Suprapubic skin (tissue), 4 donors: ENCODE measurements at places on chromosomes 7 and 10.

- DNase-seq: no peak
Measured at GRCh38 chr7:34991938-34992840, 45.1 kb downstream of the DPY19L1 start.

DNA sequence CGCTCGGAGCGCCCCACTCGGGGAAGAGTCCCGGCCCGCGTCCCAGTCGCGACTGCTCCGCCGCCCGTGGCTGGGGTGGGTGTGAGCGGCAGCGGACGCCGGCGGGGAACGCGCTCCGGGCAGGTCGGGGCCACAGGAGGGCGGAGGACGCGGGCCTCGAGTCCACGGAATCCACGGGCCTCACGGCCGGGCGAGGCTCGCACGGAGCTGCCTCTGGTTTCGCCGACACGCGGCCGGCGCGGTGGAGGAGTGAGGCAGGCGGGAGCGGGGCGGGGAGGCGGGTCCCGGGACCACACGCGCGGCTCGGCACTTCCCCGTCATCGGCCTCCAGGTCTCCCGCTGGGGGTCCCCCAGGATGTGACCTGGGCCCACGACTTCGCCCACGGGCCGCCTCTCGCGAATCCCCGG is 533 bp upstream of the NKX6-2 start:
- DNase-seq: no peak

DNA sequence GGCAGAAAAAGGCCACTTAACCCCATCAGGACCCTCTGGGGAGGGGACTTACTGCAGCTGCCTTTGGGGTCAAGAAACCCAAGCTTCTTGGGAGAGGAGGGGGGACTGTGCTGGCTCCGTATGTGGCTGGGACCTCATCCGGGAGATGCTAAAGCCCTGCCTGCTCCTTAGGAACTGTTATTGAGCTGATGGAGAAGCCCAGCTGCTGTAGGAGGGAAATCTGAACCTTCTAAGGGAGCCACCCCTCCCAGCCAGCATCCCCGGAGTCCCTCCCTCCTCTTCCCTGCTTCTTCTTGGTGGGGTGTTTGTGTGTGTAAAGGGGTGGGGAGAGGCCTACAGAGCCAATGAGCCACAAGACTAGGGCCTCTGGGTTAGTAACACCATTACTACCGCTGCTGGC is 8.2 kb downstream of the KCNIP2 start:
- no peak for DNase-seq

- DNase-seq: no peak
Measured at GRCh38 chr10:29642990-29643389, 8.2 kb upstream of the SVIL start.

GRCh38 chr7:95511716-95512260 is 26.0 kb downstream of the ASB4 start:
- peak; percentile 81 for DNase-seq

DNA sequence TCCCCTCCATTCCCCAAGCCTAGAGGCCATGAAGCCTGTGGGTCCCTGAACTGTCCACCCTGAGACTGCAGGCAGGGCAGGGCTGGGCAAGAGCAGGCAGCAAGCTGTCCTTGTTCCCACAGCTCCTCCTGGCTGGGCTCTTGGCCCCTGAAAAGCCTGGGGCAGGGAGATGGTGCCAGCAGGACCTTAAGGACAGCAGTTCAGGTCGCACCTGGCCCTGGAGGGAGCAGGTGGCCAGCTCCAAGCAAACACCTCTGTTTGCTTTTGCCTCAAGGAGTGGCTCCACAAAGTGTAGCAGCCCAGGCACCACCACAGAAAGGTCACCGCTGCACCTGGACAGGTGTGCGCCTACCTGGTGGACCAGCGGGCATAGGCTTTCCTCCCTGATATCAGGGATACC is 5.2 kb downstream of the RET start:
- no peak for DNase-seq

DNA sequence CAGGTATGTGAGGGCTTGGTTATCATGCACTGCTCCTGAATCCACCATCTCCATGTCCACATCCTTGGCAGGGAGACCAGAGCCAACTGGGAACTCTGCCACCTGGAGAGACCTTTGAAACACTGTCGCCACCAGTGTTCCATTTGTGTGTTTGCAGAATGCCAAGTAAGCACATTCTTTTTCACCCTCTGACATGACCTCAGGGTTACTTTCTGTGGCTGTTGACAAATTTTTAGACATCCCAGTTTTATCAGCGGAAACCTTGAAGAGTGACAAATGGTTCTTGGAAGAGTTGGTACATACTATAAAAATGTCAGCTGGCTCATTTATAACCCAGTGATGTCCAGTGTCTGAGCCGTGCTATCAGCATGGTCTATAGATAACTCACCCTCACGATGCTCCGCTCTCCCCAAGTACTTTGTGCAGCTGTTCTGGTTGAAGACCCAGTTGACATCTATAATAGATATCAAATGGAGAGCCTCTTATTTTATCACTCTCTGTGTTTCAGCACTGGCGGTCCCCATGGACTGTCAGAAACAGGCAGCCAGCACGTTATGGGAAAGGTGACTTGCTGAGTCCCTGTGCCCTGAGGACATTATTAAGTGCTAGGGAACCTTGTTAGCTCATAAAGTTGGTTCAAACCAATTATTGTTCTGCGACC is 563.1 kb upstream of the GALNT17 start:
- DNase-seq: no peak

DNA sequence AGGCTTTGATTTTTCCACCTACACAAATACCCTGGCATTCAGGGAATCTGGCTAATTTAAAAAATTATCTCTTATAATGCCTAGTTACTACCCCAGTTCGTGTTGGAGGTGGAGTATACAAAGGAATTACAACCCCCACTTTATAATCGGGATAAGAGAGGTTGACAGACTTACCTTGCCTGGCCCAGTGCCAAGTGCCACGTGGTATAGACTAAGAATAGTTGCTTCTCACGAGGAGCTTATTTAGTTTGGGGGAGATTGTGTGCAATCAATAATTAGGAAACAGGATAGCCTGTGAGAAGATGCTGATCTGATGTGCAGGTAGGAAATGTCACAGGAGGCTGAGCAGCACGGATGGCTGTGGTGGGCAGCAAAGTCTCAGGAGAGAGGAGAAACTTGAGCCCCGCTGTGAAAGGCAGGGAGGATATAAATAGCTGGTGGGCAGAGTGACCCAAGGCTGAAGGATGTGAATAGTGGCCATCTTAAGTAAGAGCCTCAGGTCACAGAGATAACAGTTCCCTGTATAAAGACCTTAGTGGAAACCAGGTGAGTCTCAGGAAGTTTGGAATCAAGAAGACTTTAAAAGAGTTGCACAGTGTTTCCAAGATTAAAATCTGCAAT is 11.3 kb upstream of the ATXN7L1 start:
- DNase-seq: no peak

- DNase-seq: no peak
Measured at GRCh38 chr7:111235709-111236108, 144.8 kb downstream of the LRRN3 start.

- DNase-seq: no peak
Measured at GRCh38 chr7:29255199-29255878, 60.8 kb downstream of the CHN2 start.
